ENCODE measurements at places on chromosomes 2 and 18.

DNA sequence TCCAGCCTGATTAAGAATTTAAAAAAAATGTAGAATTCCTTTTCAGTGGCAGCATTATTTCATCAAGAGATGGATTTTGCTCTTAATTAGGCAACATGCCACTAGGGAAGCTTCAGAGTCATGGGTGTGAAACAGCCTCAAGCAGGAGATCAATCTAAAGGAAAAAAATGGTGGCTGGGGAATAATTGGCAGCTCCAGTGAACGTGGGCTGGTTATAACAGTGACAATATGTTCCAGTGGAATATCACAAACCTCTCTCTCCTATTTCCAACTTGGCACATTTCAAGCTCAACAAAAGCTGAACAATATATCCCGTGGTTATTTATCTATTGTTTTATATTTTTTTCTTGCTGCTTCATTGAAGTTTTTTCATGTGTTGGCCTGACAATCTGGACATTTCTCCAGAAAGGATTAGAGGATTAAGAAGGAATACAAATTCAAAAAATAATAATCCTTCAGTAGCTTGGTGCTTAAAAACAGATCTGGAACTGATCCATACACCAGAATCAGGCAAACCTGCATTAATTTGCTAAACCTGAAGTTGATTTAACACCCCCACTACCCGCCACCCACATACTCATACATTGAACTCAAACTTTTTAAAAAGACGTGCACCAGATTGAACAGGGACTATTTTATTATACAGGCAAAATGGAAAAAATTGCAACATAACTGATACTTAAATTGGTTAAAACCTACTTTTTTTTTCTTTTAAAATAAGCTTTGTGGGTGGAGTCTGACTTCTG is 255.9 kb upstream of the SPRED2 start:
- no peak for DNase-seq

DNA sequence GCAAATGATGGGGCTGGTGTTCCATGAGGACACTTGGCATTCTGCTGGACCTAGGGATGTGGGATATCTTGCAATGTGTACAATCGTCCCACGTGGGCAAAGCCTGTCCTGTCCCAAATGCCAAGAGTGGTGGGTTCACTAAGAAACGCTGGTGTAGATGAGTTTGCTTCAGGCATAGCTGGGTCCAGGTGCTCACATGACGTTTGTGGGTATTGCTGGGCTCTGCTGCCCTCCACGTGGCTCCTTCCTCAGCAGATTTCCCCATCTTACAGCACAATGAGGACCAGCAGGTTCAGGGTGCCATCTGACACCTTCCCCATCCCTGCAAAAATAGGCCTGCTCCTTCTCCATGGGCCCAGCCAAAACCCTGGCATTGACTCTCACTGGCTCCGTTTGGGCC is 105.9 kb downstream of the SEPTIN10 start:
- DNase-seq = no peak

DNA sequence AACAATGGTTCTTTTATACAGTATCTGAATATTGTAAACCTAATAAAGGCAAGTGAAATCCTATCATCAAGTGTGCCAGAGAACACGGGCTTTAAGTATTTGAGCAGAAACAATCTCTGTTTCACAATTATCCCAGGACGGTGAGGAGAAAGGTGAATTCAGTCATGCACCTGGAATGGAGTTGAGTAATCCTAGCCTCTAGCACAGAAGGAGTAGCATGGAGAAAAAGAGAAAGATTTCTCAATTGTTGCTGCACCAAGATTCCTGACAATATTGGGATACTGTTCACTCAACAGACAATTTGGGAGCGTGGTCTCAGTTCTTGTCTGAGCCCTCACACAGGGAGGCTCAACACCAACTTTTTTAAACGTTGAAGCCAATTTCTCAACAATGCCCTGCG is 510.6 kb downstream of the SOX11 start:
- no peak for DNase-seq

- DNase-seq = no peak
Observed at GRCh38 chr2:26757873-26758789, 6.0 kb upstream of the SLC35F6 start.

- DNase-seq = no peak
Observed at GRCh38 chr2:16620590-16620989, 45.0 kb downstream of the CYRIA start.

DNA sequence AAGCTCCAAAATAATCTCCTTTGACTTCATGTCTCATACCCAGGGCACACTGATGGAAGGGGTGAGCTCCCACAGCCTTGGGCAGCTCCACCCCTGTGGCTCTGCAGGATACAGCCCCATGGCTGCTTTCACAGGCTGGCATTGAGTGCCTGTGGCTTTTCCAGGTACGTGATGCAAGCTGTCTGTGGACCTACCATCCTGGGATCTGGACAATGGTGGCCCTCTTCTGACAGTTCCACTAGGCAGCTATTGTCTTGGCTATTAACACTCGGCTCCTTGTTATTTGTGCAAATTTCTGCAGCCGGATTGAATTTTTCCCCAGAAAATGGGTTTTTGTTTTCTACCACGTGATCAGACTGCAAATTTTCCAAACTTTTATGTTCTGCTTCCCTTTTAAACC is 634.2 kb downstream of the TSN start:
- no peak for DNase-seq
